ENCODE measurements at places on chromosomes 7 and 10.

- DNase-seq: no peak
Observed at GRCh38 chr10:128061306-128062300, 64.6 kb downstream of the MKI67 start.

GRCh38 chr10:124214610-124215375 lies 121.4 kb upstream of the CHST15 start:
- DNase-seq: no peak

- no peak for DNase-seq
Observed at GRCh38 chr7:157281221-157281998, 55.4 kb upstream of the DNAJB6 start.

GRCh38 chr7:8386926-8387550 lies 46.4 kb upstream of the NXPH1 start:
- DNase-seq: no peak

DNA sequence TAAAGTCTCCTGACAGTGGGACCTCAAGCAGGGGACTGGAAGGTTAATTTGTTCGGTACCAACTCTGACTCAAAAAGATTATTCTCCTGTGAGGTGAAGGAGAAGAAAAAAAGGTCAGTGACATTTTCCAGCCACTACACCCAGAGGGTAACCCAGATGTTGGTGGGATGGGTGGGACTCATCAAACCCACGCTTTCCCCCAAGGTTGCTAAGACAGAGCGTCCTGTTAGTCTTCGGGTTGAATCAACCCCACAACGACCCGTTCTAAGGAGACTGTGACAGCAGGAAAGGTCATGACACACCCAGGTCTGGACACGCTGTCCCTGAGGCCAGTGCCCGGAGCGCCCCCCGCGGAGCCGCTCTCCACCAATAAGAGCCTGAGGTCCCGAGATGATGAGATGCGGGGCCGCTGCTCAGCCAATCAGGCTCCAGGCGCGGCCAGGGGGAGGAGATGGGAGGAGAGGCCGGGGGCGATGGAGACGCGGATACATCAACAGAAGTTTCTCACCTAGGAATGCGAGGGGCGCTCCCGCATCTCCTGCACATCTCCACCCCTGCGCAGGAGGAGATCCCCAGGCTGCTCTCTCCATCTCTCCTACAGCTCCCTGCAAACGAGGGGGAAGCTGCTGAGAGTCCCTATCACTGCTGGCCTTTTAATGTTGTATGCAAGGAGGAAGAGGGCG lies at the start of gene WNT16:
WNT16 (plus strand) TSS at position 493 of the 683 bp plus-strand sequence. CDS start 293 bp downstream, outside the sequence.
- no peak for DNase-seq

DNA sequence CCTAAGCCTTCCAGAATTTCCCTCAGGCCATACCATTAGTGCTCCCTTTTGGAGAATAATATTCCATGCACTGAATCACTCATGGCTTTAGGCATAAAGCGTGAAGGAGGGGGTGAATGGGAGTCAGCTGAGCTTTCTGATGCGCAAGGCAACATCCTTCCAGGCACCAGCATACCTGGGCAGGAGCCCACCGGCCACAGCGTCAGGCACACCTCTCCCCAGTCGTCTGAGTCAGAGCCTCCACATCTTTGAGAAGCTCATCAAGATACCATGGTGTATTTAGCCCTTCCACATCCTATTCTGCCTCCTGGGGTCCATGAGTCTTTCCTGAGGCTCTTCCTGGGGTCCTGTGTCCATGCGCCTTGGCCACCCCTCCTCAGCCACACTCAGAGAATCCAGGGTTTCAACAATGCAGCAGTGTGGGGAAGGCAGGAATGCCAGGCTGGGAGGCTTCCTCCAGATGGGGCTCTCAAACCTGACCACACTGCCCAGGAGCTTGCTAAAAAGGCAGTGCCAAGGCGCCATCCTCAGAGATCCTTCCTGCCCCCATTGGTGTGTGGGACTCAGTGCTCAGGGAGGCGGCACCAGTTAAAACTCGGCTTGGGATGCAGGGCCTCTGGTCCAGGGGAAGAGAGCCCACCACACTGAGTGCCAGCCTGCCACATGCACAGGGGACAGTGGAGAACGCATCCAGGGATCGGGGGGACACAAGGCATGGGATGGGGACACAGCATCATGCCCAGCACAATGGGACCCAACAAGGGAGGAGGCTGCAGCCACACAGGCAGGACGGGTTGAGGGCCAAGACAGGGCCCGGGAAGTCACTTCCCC lies 31.6 kb downstream of the RASGEF1A start:
- DNase-seq: no peak

DNA sequence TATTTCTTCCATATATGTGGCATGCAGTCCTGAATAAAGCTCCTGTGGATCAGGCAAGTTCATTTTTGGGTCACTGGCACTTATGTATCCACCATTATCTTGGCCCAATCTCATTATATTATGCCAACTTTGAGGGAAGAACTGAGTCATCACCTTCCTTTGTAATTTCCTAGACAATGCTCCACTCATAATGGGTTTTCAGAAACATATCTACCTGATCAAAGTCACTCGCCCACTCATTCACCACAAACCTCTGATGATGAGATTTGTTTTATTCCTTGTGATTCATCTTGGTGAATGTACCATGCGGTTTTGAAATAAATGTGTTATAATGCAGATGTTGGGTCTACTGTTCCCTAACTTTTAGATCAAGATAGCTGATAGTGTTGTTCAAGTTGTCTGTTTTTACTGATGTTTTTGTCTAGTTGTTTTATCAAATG lies 525.8 kb downstream of the KIF20B start:
- no peak for DNase-seq

GRCh38 chr10:122290833-122291532 lies 19.9 kb downstream of the BTBD16 start:
- DNase-seq: no peak

DNA sequence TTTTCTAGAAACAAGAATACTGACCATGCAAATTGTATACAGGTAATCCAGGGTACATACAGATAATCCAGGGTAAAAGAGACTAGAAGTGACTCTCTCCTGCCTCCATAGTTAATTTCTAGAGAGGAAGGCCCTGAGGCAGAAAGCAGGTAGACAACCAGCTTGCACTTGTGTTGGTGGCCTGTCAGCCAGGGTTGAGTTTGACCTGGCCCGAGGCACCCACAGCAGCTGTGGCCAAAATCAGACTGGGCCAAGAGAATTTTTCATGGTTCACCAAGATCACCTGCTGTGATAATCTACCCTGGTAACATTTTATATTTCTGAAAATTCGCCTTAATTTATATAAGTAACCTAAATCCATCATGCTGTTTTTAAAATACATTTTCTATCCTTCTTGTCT lies 386.5 kb upstream of the ETV1 start:
- DNase-seq: no peak

GRCh38 chr7:94615666-94616065 lies 40.3 kb downstream of the SGCE start:
- no peak for DNase-seq

GRCh38 chr10:129627442-129627841 lies 160.4 kb downstream of the MGMT start:
- no peak for DNase-seq

DNA sequence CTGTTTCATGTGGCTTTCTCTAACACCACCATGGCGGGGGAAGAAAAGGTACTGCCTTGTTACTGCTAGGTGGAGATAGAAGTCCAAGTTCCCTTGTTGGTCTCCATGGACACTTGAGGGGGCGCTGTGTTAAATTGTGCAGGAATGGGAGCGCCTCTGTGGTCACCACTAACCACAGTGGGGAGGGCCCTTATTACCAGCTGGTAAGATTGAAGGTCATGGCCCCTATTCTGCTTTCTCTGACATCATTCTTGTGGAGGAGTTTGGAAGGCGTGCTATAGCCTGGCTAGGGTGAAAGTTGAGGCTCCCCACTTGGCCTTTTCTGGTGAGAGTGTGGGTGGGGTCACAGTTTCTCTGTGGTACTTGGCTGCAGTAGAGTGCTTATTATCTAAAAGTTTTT lies 14.9 kb upstream of the MXI1 start:
- DNase-seq: no peak

DNA sequence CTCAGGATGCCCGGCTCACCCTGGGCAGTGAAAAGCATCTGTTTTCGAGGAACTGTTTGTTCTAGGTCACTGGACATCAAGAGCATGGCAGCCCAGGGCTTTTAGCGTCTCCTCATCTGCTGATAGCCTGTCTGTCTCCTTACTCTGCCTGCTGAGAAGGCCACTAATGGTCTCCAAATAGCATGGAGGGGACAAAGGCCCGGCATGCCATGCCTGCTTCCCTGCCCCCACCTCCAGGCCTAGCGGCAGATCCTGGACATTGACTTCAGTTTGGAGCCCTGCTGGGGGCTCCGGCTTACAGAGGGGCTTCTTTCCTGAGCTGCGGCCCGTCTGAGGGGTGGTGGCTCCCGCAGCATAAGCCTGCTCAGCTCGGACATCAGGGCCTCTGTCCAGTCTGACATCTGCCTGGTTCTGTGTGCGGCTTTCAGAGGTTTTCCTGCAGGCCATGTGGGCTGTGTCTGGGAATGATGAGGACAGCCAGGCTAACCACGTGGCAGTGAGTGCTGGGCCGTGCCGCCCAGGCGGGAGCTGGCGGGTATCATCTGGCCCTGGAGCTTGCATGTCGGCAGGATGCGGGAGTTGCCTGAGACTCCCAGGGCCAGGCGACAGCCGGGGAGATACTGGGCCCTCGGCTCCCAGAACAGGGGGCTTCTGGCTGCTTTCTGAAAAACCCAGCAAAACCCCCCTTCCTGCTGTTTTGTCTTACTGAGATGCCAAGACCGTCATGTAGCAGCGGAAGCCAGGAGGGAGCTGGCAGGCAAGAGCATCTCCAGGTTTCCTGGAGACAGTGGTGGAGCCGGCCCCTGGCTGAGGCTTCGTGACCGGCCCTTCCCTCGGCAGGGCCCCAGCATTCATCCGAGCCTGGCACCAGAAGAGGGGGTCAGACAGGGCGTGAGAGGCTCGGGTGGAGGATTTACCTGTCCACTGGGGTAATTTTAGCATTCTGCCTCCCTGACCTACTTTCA lies 9.2 kb downstream of the PFKFB3 start:
- DNase-seq: no peak

Data from stimulated activated naive CD4-positive, alpha-beta T cell (primary cell).